ENCODE measurements at places on chromosomes 7 and 10. TPM values are rescaled to one million over a fixed set of nuclear protein-coding genes. Genes with fewer than 3 reads are reported as not detected.

- DNase-seq: peak; percentile 5
These were observed at the start of gene PRKAG2 for GRCh38 chr7:151876899-151877777. Gene PRKAG2 (minus strand): TSS chr7:151877115. CDS start chr7:151876620, 495 bp downstream.

GRCh38 chr7:105531792-105532671 is at the start of gene RINT1:
Gene RINT1 (plus strand): TSS chr7:105532201. CDS start chr7:105532316, 115 bp downstream.
- peak; percentile 89 for DNase-seq

GRCh38 chr10:76401006-76401405 is 969.6 kb downstream of the LRMDA start:
- no peak for DNase-seq

- DNase-seq: no peak
These were observed 72.0 kb upstream of the MTPN start for GRCh38 chr7:136049117-136049516.

DNA sequence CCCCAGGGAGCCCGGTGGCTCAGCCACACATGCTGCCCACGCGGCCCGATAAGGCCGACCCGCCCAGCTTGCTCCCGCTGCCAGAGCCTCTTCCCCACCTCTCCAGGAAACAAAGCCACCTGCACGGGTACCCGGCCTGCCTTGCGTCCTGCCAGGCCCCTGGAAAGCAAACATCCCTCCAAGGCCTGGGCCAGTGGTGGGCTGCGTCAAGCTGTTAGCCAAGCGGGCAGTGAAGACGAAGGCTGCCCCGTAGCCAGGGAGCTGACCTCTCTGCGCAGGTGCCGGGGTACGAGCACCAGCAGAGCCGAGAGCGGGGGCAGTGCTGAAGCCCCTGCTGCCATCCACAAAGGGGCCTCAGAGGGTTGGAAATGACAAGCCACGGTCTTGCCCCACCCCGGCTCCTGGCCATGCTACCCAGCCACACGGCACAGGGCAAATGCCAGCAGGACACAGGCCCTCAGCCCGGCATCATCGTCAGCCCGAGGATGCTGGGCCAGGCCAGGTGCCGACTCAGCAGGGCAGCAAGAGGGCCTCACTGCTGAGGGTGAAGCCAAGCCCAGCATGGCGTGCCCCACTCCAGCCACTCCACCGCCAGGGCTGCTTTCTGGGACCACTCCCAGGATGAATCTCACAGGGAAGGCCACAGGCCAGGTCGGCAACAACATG is 140.0 kb downstream of the PTPRN2 start:
- no peak for DNase-seq

DNA sequence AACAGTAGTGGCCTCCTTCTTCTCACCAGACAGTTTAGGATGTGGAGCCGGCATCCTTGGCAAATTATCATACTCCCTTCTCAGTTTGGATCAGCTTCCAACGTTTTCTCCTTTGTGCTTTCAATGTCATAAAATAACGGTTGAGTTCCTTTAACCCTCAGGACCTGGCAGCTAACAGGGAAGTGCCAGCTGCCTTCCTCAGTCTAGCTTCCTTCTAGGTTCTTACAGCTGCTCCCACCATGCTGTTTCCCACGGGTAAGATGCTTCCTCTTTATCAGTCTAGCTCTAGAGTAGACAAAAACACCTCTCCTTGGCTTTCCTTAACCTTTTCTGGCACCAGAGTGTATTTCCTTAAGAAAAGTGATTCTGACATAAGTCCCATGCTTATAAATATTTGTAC is 33.2 kb downstream of the BLVRA start:
- DNase-seq: no peak

Gene LRGUK
- 0.67 TPM for total RNA-seq

Gene MYOZ1
- total RNA-seq: 1.1 TPM

Gene SPDYE16
- not detected for total RNA-seq

Gene CALML5
- not detected for total RNA-seq

All from A172 (cell line).